ENCODE measurements at places on chromosomes 5 and 9.

DNA sequence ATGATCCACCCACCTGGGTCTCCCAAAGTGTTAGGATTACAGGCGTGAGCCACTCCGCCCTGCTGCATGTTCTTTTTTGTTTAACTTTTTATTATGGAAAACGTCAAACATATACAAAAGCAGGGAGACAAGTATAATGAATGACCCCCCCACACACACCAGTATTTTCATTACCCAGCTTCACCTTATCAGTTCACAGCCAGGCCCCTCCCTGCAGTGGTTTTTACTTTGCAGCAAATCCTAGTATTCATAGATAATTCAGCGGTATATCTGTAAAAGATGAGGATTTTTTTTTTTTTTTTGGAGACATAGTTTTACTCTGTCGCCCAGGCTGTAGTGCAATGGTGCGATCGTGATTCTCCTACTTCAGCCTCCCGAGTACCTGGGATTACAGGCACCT, 2.3 kb downstream of the POMT1 start:
- no peak for DNase-seq

DNA sequence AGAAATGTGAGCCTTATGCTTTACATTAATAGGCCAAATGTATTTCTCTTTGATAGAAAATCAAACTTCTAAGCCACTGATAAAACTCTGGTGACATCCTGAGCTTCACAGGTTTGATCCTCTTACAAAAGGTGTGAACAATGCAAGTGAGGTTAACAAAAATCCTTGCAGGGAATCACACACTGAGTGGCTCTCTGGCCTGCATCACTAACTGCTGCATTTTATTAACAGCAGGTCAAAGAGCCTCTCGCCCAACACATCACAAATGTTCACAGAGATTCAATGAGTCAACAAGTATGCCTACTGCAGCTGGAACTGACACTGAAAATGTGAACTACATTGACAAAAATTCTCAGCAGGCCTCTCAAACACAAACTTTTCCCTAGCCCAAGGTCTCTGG, 122.3 kb downstream of the SEMA5A start:
- DNase-seq = peak; percentile 42

- DNase-seq = peak; percentile 68
Measured at GRCh38 chr5:74576941-74577456, 63.5 kb downstream of the ENC1 start.

- DNase-seq = no peak
Measured at GRCh38 chr5:149782018-149782894, 52.1 kb downstream of the PPARGC1B start.

DNA sequence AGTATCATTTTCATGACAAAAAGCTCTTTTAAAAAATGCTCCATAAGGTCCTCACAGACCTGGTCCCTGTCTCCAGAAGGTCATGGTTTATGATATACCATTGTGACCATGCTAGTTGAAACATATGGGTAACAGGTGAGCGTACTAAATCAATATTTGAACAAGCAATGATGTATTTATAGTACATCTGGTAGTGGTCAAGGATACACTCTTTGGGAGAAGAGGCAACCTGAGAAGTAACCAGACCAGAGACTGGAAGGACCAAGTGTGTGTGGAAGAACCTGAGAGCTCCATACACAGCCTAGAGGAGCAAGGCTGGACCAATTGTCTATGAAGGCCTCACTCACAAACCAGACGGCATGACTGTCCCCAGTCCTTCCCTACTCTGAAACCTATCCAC, 55.1 kb downstream of the LHFPL2 start:
- DNase-seq = no peak

- peak; percentile 83 for DNase-seq
Measured at GRCh38 chr5:120778491-120779484, 314.7 kb downstream of the PRR16 start.

GRCh38 chr5:167389537-167389936, 901.9 kb upstream of the WWC1 start:
- DNase-seq = peak; percentile 76

GRCh38 chr5:65418661-65419060, 63.1 kb downstream of the ADAMTS6 start:
- peak; percentile 24 for DNase-seq

- peak; percentile 28 for DNase-seq
Measured at GRCh38 chr5:126376443-126376842, 46.8 kb upstream of the GRAMD2B start.

- no peak for DNase-seq
Measured at GRCh38 chr5:136232316-136232715, 39.4 kb upstream of the SMIM32 start.

DNA sequence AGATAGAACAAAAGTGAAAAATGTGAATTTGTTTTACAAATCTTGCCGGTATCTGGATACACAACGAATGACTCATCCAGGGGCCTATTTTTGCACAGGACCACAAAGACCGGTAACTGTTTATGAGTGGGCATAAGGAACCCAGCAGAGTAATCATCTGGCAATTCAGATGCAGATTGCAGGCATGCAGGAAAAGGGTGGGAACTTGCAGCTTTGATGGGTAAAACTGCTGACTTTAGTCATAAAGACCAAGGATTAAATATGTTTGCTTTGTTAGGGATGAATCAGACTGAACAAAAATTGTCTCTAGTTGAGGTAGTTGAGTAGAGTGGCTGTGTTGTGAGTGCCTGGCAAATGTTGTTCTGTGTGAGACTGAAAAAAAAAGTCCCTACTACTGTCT, 309.6 kb upstream of the CCNH start:
- DNase-seq = peak; percentile 1

- DNase-seq = no peak
Measured at GRCh38 chr9:136086213-136086881, 8.7 kb downstream of the NACC2 start.

DNA sequence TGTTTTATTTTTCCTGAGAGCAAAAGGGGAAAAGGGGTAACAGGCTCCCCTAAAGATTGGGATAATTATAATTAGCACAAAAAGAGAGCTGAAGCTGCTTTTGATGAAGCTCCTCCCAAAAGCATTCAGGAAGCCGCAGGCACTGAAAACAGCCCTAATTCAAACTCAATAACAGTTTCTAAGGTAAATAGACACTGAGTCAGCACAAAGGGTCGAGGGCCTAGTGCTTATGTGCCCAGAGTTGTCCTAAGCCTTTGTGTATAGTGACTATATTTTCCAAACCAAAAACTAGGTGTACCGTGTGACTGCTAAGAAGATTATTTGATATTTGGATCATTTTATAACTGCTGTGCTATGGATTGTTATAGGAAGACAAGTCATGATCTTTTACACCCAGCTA, 67.7 kb downstream of the HMHB1 start:
- DNase-seq = no peak

DNA sequence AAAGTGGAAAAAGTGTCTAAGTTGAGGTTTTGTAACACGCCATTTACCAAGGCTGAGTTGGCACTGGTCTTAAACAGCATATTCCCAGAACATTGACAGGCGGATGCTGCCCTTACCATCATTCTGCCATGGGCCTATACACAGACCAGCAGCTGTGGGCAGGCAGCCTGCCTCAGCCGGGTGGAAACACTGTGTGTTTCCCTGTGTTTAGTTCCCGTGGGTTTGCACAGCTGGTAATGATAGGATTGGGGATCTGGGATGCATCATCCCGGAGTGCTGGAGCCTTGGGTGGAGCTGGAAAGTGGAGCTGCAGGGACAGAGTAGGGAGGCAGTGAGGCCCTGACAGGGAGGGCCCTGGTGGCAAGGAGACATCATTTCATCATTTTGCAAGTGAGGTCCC, 5.5 kb upstream of the FGD3 start:
- no peak for DNase-seq

DNA sequence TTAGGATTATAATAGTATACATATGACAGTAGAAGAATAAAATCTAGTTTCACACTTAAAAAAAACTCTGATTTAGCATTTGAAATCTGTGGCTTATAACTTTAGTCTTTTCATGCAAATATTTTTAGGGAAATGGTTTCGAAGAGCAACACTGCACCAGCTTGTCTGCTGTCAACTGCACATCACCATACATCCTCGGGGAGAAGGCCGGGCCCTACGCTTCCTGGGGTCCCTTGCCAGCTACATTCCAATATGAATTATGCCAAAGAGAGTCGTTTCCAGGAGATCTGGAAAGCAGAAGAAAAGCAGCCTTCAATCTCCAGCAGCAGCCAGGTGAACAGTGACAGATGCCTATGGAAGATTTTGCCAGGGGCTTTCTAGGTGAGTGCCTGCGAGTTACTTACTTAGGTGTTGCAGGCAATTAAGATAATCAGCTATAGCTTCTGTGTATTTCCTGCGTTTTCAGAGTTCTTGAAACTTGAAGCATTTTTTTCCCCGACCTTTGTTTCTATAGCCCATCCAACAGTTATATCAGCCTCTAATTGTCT, 166.8 kb downstream of the TRPM3 start:
- DNase-seq = no peak

GRCh38 chr9:12712532-12712931, 19.3 kb downstream of the TYRP1 start:
- DNase-seq = no peak

DNA sequence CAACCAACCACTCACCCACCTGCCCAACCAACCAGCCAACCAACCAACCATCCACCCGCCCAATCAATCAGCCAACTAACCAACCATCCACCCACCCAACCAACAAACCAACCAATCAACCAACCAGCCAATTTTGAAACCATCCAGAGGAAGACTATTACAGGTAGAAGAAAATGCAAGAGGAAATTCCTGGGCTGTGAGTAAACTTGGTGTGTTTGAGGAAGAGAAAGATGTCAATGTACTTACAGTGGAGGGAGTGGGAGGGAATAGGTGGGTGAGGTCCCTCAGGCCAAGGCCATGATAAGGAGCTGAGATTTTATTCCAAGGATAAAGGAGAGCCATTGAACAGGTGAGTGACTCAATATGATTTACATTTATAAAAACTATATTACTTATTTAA, 30.4 kb downstream of the C9orf57 start:
- no peak for DNase-seq

- DNase-seq = no peak
Measured at GRCh38 chr9:16883586-16883985, 13.1 kb upstream of the BNC2 start.

- no peak for DNase-seq
Measured at GRCh38 chr5:125574491-125575044, 828.1 kb upstream of the ZNF608 start.

DNA sequence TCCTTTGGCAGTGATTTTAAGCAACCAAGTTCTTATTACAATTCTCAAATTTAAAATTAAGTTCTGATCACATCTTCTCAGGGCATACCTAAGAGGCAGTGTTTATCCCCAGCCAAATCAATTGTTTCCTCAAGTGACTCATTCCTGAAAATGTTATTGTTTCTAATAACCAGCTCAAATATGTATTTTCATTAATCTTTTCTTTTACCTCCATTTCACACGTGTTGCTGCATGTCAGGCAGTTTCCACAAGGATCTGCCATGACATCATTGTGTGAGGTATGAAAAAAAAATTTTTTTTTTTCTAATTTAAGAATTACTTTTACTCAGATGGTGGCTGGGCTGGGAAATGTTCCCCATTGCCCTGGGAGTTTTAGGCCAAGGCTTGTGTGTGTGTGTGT, 113.0 kb upstream of the NTRK2 start:
- no peak for DNase-seq

DNA sequence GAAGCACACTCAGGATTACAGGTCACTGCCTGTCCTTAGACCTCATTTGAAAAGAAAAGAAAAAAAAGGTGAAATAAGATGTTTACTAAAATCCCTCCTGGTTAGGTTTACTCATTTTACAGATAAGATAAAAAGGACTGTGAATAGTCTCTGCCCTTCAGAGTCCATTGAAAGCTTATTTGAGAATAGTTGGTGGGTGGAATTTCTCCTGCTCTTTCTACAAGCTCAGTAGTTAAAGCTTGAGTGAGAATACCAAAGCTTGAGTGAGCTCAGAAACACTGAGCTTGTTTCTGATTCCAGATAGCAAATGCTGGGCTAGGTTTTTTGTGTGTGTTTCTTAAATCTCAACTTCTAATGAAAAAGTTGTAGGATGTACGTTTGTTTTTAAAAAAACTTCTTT, 106.7 kb downstream of the SLF1 start:
- no peak for DNase-seq

GRCh38 chr5:107541400-107541799, 129.3 kb downstream of the EFNA5 start:
- DNase-seq = no peak

DNA sequence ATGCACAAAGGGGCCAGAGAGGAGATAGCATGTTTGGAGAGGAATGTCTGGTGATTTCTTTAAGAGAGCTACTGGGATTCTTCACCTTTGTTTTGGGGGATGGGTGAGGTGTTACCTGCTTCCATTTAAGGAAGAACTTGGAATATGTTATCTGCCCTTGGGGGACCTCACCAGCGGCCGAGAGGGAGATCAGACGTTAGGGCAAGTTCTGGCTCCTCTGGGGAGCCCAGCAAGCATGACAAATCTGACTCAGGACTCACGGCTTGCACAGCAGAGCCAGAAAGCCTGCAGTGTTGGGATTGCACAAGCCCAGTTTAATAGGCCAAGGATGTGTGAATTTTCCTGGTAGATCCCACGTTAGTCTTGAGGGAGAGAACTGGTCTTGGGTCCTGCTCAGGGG, 40.3 kb downstream of the SLC28A3 start:
- peak; percentile 40 for DNase-seq

GRCh38 chr9:20250791-20251190, 371.5 kb downstream of the MLLT3 start:
- no peak for DNase-seq

DNA sequence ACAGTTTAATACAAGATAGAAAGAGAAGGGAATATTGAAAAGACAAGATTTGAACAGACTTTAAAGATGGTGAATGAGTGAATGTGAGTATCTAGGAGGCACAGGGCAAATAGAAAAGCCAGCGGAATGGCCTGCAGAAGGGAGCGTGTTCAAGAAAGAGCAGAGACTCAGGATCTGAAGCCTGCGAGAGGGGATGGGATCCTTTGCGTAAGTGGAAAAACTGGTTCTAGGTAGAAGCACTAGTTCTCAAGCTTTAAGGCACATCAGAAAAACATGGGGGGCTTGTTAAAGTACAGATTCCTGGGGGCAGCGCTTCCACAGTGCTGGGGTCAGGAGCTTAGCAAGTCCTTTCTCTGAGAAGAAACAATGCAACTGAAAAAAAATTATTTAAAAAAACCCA, 94.8 kb upstream of the NFIL3 start:
- no peak for DNase-seq

DNA sequence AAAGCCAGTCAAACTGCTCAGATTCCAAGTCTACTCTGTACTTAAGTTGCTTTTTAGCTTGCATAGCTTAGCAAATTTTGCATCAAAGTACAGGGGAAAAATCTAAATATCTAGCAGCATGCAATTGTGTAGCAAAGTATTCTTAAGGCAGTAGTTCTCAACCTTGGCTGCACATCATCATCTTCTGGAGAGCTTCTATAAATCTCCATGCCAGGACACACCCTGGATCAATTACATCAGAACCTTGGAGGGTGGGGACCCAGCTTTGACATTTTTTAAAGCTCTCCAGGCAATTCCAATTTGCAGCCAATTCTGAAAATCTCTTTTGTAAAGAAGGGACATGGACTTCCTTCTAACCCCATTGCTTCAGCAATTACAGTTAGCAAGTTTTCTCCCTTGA, 187.5 kb downstream of the SNCAIP start:
- DNase-seq = no peak

- no peak for DNase-seq
Measured at GRCh38 chr9:34254966-34255825, 73.9 kb downstream of the KIF24 start.
